ENCODE measurements at places on chromosomes 6 and 20. TPM values are rescaled to one million over a fixed set of nuclear protein-coding genes. Genes with fewer than 3 reads are reported as not detected.

The NR2E1 gene
- total RNA-seq: not detected

The TPX2 gene
- total RNA-seq: 39.3 TPM

The GUCA1A gene
- total RNA-seq: not detected

The TCF21 gene
- total RNA-seq: not detected

The EYS gene
- not detected for total RNA-seq

The RNF182 gene
- total RNA-seq: 0.25 TPM

The KHDC1L gene
- not detected for total RNA-seq

The ARMH2 gene
- not detected for total RNA-seq

The CCN2 gene
- 861 TPM for total RNA-seq

The ENPP4 gene
- 8.7 TPM for total RNA-seq

The FOXA2 gene
- not detected for total RNA-seq

The FILIP1 gene
- total RNA-seq: 10.5 TPM

The OR10C1 gene
- total RNA-seq: not detected

The CRNKL1 gene
- 22.7 TPM for total RNA-seq

The PACSIN1 gene
- not detected for total RNA-seq

The NINL gene
- 10.1 TPM for total RNA-seq

The GLO1 gene
- total RNA-seq: 151 TPM

The AK9 gene
- total RNA-seq: 4.6 TPM

The BPIFA1 gene
- not detected for total RNA-seq

The SLC52A3 gene
- total RNA-seq: not detected

The SESN1 gene
- total RNA-seq: 32.3 TPM

The MAP7 gene
- 0.66 TPM for total RNA-seq

The ETV7 gene
- total RNA-seq: 0.40 TPM

The STMND1 gene
- not detected for total RNA-seq

The SLC4A11 gene
- 4.3 TPM for total RNA-seq

The SLC35F1 gene
- total RNA-seq: not detected

The RIPOR2 gene
- total RNA-seq: not detected

The TPD52L2 gene
- 153 TPM for total RNA-seq

The RBPJL gene
- total RNA-seq: not detected

The SNX14 gene
- total RNA-seq: 114 TPM

The PRICKLE4 gene
- total RNA-seq: 0.67 TPM

The FAM83B gene
- total RNA-seq: 0.04 TPM

The AGER gene
- 0.26 TPM for total RNA-seq

The PRELID3B gene
- total RNA-seq: 104 TPM

The MUCL3 gene
- not detected for total RNA-seq

The SNAP25 gene
- total RNA-seq: not detected

The GPR63 gene
- 0.11 TPM for total RNA-seq

The SDCBP2 gene
- 7.0 TPM for total RNA-seq

The HRH3 gene
- total RNA-seq: not detected

The HLA-DRB5 gene
- total RNA-seq: not detected

The GLP1R gene
- total RNA-seq: not detected

The SLC22A3 gene
- 0.13 TPM for total RNA-seq

The EZR gene
- total RNA-seq: 172 TPM

The EFCAB8 gene
- 0.07 TPM for total RNA-seq

The RHAG gene
- not detected for total RNA-seq

The DPPA5 gene
- not detected for total RNA-seq

The LTA gene
- not detected for total RNA-seq

The MCHR2 gene
- not detected for total RNA-seq

The HLA-DQB2 gene
- total RNA-seq: not detected

The TFAP2A gene
- 2.1 TPM for total RNA-seq

The VGLL2 gene
- total RNA-seq: not detected

Data from pulmonary artery endothelial cell (primary cell).